ENCODE measurements at places on chromosomes 1 and 21.

DNA sequence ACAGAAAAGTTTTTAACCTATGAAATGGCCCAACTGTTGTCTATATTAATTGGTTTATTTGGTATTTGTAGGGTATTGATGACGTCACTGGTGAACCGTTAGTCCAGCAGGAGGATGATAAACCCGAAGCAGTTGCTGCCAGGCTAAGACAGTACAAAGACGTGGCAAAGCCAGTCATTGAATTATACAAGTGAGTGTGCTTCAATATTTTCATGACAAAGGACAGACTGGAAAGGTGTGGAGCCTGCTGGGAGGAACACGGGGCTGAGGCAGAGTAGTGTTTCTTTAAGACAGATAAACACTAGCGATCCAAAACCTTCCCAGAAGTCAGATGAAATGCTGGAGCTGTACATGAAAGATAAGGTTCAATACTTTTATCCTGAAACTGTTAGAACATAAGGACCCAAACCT is 76.7 kb downstream of the AK4 start:
- DNase-seq: no peak

GRCh38 chr21:37546299-37546908 is 179.8 kb downstream of the DYRK1A start:
- no peak for DNase-seq

GRCh38 chr1:243482141-243483022 is 226.5 kb downstream of the SDCCAG8 start:
- peak; percentile 47 for DNase-seq

GRCh38 chr1:232194424-232194823 is 435.5 kb downstream of the SIPA1L2 start:
- DNase-seq: no peak

DNA sequence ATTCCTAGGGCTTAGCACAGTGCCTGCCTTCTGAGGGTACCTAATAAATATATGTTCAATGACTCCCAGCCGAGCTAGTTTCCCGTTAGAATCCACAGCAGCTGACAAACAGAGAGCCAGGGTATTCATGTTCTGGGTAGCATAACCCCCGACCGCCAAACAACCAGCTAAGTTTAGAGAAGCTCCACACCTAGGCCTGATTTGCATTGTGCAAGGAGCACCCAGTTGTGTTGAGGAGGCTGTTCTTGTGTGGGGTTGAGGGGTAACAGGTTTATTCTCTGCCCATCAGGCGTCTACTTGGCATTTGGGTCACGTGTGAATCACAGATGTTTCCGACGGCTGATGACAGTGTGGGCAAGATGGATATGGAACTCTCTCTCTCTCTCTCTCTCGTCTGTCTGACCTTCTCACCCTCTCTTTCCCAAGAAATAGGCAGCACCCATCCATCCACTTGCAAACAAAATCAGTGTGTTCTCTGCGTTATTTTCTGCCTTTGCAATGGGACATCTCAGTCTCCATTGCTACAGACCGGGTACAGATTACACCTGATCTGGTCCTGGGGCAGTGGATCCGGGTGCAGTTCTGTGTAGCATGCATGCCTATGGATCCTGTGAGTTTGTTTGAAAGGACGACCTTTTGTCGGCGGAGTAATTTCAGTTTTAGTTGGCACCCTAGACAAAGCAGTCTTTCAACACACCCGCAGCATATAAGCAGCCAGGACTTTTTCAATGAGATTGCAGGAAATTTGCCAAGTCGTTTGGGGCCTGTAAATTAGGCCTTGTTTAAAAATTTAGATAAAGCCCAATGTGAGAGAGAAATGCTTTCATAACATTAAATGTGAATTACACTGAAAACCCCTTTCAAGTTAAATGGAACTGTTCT is 29.4 kb downstream of the KAZN start:
- DNase-seq: no peak

DNA sequence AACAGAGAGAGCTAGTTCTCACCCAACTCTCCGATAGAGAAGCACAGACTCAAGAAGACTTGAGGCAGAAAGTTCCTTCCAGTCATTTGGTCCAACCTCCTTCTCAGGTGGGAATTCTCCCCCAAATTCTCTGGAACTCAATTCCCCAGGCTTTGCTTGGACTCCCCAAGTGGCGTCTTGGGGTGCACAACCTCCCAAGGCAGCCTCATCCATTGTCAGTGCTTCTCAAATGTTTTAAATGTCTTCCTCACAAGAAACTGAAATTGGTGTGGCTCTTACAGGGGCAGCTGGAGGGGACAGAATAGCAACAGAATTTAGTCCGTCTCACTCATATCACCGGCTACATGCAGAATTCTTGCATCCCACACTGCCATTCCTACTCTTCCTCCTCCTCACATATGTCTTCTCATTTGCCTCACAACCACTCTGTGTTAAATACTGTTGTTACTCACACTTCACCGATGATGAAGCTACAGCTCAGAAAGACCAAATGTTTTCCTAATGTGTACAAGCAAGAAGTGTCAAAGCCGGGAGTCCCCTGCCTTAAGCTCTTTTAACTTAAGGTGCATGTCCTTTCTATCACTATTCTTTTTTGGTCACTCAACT is 33.4 kb upstream of the CD84 start:
- DNase-seq: no peak

DNA sequence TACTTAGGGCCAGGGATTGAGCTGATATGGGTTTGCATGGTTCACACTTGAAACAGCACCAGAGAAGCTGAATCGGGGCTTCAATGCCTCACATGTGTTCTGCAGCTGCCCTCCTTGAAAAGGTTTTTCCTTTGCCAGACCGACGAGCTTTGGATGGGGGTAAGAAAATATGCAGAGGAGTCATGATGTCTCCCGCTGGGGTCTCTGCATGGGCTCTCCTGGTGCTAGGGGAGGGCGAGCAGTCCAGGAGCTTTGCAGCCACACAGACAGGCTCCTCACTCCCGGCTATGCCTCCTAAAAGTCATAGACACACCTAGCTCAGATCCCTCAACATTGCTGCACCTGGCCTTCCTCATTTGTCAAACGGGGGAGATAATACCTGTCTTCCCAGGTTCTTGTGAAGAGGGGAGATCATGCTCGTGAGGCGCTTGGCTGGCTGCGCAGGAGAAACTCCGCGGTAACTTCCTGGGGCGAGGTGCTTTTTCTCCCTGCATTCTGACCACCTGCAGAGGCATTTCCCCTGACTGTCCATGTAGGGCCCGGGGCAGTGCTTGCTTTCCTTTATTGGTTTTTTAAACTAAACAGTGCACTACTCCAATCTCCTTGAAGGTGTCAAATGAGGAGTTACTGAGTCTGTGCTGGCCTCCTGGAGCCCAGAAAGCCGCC is 112.4 kb downstream of the PLXNA2 start:
- no peak for DNase-seq

DNA sequence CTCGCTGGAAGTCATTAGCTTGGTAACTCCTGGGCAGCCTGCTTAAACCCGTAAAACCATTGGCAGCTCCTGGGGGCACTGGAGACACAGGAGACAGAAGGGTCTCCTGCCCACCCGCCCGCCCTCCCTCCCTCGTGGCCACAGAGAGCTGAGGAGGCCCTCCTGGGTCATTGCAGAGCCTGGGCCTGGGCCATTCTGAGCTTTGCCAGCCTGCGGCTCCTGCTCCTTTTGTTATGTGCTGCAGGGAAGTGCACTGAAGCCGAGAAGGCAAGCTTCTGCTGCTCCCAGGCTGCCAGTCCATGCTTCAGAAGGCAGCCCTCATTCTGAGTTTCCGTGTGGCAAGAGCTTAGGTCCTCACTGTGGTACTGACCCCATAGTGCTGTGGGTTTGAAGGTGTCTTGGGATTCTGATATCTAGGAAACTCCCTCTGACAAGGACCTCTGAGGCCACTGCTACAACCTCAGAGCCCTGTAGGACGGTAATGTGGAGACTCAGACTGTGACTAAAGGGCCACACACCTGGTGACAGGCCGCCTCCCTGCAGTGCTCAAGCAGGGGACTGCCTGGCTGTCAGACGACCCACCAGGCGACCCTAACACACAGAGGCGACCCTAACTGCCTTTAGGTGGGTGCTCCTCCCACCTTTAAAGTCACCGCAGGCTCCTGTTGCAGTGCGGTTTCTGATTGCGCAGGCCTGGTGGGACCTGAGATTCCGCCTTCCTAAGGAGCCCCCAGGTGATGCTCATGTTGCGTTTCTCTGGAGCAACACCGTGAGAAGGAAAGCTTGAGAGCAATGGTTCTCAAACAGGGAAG is 118.7 kb downstream of the IER5 start:
- no peak for DNase-seq

DNA sequence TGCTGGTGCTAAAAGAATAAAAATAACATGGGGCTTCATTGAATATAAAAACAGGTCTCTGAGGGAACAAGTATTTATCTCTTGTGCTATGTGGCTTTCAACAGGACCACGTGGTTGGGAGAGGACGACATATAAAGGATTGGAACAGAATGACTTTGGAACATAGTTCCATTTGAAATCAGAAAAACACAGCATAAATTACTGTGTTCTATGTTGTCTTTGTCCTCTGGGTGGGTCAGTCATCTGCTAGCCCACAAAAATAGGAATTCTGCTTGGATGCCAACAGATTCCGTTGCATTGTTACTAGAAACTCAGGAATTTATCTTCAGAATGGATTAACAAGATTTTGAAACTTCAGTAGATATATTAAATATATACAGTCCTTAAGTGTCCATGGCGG is 5.9 kb downstream of the CEP85 start:
- DNase-seq: peak; percentile 5

DNA sequence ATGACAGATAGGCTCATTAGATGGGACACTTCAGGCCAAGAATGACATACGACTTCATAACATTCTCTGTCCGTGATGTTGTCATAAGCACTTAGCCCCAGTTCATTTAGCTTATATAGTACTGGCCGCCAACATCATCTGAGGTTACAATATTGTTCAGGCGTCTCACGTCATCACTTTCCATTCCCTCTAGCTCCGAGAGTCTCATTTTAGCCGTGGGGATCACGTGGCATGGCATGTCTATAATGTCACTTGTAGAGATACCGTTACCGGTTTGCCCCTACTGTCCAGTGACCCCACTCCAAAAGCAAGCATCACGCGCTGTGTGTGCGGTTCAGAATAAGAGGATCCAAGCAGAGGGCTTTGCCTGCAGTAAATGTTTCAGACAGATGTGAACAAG is 34.6 kb upstream of the HEATR1 start:
- no peak for DNase-seq

DNA sequence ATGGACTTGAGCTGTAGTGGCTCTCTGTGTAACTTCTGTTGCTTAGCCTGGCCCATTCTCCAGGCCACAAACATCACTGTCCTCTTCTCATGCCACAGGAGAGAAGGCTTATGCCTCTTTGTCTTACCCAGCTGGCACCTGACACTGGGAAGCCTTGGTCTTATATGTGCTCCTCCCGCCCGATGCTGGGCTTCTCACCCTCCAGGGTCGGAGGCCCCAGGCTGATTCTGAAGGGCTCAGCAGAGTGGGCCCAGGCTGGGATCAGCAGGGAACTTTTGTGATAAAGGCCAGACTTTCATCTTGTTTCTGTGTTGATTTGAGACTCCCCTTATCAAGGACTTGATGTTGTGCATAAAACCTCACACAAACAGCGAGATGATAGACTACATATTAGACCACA is 29.8 kb downstream of the TRPM2 start:
- DNase-seq: no peak

DNA sequence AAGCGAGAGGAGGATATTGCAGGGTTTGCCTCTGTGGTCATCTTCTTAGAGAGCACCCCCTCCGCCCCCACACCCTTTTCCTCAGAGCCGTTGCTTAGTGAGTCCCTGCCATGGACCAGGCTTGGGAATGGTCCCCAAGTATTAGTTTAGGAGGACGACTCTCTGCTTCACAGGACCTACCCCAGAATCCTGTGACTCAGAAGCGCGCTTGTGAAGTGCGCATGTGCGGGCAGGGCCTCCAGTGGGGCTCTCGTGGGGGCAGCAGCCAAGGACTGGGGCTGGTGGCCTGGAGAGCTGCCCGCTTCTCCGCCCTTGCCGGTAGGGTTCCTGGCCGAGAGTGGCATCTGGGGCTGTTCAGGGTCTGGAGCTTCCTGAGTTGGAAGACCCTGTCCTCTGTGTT is 37.3 kb upstream of the HMGN1 start:
- peak; percentile 51 for DNase-seq

DNA sequence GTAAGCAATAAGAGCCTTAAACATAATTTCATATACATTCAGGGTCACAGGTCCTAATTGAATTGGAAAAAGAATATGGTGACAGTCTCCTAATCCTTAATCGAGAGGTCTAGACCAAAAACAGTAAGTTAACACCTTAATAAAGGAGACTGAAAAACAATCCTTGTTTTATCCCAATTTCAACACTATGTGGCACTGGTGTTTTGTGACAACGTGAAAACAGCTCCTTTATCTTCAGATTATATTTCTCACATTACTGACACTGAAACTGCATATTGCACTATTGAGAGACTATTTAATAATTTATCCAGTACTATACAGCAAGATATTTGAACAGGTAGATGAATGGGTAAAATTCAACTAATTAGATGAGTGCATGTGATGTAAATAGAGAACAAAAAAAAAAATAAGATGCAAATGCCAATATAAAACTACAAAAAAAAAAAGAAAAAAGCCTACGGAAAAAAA is 34.1 kb downstream of the TP53BP2 start:
- DNase-seq: peak; percentile 61

DNA sequence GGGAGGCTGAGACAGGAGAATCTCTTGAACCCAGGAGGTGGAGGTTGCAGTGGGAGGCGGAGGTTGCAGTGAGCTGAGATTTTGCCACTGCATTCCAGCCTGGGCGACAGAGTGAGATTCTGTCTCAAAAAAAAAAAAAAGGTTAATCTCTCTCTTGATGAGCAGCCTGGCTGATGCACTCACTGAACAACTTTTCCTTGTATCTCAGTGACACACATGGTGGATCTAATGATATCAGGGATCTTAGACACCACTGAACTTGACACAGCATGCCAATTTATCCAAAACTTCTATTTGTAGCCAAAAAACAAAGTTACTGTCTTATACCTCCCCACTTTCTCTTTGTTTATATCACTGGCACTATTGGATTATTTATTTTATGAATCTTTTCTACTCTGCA is 16.2 kb downstream of the RHBDL2 start:
- no peak for DNase-seq

GRCh38 chr1:53895421-53895820 is 1.4 kb downstream of the DIO1 start:
- no peak for DNase-seq

DNA sequence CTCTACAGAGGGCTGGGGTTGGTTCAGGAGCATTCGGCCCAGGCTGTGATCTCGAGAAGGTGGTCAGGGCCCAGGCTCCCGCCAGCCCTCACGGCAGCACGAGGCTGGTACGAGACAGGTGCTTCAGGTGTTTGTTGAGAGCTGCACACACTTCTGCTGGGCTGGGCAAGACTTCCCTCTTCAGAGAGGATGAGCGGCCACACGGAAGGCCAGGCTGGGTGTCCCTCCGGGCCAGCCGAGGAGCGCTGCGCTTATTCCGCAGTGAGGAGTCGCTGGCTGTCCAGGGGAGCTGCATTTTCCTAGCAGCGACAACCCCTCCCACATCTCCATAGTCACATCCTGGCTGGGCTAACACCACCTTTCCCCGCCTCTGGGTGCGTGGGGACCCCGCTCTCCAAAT is 50.5 kb downstream of the PDE9A start:
- no peak for DNase-seq

Measured in fibroblast of mammary gland (primary cell).